ENCODE measurements at places on chromosomes 16 and 17.
A peak's percentile ranks its signal among the peaks of the same experiment; 100 is the strongest.

DNA sequence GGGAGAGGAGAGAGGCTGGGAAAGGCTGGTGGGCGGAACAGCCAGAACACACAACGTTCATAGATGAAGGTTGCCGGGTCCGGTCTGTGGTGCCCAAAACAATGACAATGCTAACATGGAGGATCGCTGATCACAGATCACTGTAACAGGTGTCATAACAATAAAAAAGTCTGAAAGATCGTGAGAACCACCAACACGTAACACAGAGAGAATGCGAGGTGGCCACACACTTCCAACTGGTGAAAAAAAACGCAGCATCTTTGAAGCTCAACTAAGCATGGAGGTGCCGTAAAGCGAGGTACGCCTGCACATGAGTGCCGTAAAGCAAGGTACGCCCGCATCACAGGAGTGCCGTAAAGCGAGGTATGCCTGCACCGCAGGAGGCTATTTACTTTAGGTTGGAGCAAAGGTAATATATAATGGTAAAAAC, 42.3 kb downstream of the ABR start:
- DNase-seq: no peak

- DNase-seq: no peak
Observed at GRCh38 chr16:66846266-66846665, 2.1 kb downstream of the CA7 start.

GRCh38 chr17:67636834-67637520, 80.8 kb upstream of the NOL11 start:
- DNase-seq: no peak

GRCh38 chr17:42097691-42098631, at the start of gene ZNF385C:
Gene ZNF385C, minus strand, starts transcription at chr17:42098473. Its CDS starts 35,417 bp downstream, at chr17:42063056.
- DNase-seq: no peak

GRCh38 chr17:31310260-31310659, 3.6 kb downstream of the EVI2B start:
- peak; percentile 35 for DNase-seq

DNA sequence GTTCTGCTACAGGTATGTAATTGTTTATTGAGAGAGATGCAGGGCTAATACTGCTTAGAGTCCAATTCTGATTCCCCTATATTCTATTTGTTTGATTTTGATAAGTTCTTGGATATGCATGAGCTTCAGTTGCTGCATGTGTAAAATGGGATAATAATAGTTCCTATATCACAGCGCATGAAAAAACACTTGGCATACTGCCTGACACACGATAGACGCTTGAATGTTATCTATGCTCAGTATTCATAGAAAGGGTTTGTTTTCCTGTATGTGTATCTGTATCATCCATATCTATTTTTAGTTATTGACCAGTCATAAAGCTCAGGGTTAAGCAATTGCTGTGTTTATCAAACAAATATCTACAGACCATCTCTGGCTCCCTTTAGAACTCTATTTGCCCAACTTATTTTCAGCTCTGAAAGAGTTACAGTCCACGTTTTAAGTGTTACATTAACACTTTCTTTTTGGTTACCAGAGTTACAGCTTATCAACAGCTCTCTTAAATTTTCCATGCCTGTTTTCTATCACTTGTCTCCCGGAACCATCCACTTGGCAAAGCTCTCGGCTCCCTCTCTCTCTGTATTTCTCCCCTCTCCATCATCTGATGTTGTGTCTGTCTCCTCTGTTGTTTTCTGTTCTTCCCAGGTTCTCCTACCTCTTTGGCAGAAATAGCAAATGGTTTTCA, 334.8 kb downstream of the CBLN1 start:
- no peak for DNase-seq

GRCh38 chr16:1784977-1785845, 2.5 kb downstream of the NUBP2 start:
- no peak for DNase-seq

GRCh38 chr17:80931421-80932265, 60.0 kb upstream of the CHMP6 start:
- no peak for DNase-seq

DNA sequence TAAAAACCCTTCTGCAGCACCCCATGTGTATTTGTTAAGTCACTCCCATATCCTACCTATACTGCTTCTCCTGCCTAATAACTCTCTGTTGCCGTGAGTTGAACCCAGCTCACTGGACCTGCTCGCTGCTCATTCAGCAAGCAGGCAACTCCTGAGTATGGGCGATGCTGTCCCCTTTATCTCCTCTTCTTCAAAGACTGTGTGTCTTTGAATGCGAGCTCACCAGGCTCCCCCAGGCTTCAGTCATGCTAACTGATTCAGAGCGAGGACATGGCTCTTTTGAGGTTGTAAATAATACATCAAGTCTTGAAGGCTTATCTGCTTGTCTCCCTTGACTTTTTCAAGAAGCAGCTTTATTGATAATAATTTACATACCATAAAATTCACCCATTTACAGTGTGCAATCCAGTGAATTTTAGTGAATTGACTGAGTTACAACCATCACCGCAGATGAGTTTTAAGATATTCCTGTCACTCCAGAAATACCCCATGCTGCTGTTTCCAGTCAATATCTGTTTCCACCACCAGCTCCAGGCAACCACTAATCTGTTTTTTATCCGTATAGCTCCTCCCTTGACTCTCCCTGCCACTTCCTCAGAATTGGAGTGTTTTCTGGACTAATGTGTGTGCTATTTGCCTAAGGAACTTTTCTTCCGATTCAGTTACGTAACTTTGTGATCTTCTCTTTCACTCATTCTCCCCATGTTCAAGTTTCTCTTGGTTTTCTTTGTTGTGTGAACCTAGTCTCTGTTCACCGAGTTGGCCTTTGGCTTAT, 132.2 kb downstream of the SPECC1 start:
- DNase-seq: no peak

DNA sequence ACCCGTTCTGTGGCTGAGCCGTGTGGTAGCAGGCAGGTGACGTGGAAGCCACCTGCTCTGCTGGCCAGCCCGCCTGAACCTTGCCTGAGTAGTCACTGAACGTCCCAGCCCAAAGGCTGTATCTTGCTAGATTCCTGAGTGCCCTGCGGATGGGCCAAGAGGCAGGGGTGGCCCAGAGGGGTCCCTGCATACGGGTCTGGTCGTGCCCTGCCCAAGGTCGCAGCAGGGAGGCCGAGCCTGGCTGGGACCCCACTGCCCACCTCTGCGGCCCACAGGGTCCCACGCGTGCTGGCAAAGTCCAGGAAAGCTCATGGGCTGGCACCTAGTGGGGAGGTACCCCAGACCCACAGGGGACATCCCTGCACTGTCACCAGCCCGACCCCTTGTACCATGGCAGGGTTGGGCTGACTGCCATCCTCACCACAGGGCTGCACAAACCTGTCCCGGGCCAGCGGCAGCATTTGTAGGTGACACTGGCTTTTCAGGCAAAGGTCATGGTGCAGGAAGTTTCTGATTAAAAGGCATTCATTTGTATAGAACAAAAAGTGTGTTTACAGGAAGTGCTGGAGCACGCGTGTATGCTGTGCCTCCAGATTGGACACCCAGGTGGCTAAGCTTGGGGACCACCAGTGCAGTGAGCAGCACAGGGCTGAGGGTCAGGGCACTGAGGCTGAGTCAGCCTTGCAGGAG, 45.1 kb upstream of the ZC3H18 start:
- no peak for DNase-seq

GRCh38 chr16:84438971-84439696, 65.3 kb downstream of the MEAK7 start:
- DNase-seq: no peak

- DNase-seq: no peak
Observed at GRCh38 chr17:57953705-57954396, 1.4 kb downstream of the CUEDC1 start.

DNA sequence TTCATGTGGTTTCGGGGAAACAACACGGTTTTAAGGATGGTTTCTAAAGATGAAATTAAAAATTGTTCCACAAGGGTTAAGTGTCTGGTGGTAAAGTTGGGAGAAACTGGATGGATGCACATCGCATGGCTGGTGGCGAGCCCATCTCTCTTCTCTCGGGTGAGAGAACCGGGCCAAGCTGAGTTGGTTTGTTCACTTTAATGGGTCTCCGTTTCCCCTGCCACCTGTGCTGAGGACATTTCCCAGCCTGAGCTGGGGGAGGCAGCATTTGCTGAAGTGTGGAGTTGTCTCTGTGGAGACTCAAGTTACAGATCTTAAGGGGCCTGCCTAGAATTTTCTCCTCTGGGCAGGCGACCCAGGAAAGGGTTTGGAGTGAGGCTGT, 7.9 kb downstream of the FUS start:
- DNase-seq: no peak
